ENCODE measurements at places on chromosomes 2 and 18.

DNA sequence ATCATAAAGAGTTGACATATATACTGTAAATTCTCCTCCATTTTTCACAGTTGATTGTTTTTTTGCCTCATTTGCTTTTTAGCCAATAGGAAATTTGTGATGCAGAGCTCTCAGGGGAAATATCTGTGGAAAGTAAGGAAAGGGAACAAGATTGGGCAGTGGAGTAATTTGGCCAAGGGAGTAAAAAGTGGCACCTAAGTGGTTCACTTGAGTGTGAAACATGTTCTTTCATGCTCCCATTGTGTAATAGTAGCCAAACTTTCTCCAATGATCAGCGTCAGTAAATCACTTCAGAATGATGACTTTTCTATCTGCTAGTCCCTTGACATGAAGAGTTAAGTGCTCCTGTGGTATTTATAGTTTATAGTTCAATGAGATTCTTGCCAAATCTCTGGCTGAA is 141.9 kb upstream of the KCNJ3 start:
- no peak for DNase-seq

DNA sequence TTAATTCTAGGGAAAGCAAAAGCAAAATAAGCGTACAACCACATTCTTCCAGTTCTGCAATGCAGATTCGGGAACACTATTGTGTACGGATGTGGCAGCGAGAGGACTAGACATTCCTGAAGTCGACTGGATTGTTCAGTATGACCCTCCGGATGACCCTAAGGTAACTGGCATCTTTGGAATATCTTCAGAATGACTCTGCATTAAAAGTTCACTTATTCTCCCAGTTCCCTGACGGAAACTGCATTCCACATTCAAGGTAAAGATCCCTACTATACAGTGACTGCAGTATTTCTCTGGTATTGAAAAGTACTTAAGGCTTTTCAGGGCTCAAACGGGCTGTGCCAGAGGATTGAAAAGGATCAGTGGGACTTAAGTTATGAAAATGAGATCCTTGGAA is 10.9 kb downstream of the DDX18 start:
- DNase-seq = no peak

DNA sequence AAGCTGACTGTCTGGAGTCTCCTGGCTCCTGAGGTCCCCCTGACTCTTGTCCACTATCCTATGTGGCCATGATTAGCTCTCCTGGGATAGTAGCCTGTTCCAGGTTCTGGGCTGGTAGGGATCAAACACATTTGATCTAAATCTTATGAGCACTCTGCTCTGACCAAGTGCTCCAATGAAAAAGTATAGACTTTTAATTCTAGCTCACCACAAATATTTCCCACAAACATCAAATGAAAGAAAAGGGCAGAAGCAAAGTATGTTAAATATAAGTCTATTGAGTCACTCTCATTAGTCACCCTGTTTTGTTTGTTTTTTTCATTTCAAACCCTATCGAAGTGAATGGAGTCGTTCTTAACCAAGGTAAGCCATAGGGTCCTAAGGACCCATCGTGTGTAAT is 39.7 kb upstream of the NEDD4L start:
- no peak for DNase-seq

DNA sequence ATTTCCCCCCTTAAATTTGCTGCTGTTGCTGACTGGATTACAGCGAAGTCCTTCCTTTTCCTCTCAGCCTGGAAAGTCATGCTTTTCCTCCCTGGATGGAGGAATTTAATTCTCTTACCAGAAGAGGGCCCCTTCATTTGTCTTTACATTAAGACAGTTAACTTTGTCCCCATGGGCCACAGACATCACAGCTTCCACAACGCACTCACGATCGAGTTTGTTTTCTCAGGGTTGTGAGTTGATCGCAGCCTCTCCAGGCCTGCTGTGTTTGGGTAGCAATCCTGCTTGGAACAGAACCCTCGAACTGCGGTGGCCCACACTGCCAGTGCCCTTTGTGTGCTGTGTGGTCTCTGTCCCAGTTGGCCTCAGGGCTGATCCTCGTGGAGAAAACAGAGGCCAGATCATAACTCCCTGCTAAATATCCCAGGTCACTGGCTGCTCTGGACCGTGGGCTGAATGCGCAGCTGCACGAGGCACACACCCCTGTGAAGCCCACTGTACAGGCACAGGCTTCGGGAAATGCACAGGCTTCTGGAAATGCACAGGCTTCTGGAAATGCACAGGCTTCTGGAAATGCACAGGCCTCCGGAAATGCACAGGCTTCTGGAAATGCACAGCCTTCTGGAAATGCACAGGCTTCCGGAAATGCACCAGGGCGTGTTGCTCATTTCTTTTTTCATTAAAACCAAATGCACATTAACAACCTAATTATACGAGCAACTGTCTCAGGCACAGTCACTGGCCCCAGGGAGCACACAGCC is 2.2 kb upstream of the PDIA6 start:
- DNase-seq = peak; percentile 64

- no peak for DNase-seq
Measured at GRCh38 chr2:64542071-64543007, 18.2 kb downstream of the AFTPH start.

GRCh38 chr2:233816771-233817170 is 37.6 kb downstream of the HJURP start:
- peak; percentile 35 for DNase-seq

GRCh38 chr2:60072609-60073008 is 480.8 kb downstream of the BCL11A start:
- DNase-seq = no peak

- no peak for DNase-seq
Measured at GRCh38 chr2:137921105-137921880, 43.0 kb upstream of the HNMT start.

- DNase-seq = no peak
Measured at GRCh38 chr2:131056204-131056931, 36.9 kb downstream of the FAM168B start.

DNA sequence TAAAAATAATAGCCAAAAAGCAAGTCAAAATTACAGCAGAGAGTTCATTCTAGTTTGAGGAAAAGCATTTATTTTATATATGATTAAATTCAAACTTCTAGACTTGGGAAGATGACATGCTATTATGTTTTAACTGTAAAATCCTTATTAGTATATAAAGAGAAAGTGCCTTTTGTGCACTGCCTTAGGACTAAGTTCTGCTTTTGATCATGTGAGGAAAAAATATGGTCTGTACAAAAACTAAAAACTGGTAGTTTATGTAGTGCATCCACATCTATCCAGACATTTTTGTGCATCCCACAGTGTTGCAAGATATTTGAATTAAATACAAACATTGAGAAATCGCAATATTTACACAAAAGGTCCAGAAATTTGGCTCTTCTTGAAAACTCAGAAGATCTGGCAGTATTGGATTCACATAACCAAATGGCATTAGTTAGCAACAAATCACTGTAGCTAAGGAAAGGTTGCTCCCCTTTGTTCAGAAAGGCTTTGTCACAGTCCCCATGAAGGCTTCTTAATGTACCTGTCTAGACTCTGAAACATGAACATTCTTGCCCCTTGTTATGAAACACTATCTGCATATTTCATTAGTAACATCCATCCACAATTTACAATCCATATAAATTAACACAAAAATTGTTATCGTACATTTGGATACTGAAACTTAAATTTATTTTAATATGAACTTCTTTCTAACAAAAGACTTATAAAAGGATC is 2.2 kb downstream of the MMADHC start:
- DNase-seq = no peak

DNA sequence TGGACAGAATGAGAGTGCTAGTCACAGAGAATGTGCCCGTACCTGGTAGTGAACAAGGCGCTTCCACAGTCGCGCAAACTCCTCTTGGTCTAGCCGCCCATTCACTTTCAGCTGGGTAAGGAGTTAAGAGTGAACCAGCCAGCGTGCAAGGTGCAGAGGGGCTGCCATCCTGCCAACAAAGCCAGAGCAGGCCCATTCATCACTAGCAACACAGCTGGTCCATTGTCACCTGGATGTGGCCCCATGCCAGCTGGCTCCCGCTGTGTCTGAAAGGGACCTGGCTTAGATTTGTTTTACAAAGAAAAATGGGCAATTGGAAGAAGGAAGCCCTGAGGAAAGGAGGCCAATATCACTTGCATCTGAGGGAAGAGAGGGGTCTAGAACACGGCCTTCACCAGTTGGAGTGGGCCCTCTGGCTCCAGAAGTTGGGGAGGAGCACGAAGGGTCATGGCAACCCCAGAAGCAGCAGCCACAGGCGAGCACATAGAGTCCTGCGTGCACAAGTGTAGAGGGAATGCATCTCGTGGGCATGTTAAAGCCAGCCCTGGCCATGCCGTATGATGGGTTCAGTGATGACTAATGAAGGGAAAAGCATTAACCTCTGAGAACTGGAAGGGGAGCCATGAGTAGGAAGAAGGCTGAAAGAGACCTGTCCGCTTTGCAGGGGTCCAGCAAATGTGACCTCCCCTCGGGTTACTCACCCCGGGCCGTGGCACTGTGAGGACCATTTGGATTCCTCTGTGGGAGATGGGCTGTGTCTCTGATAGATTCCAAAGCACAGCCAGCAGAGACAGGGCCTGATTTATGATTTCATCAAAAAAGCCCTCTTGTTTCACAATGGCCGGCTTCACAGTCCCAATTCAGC is 70.6 kb downstream of the CAPN13 start:
- no peak for DNase-seq

- DNase-seq = no peak
Measured at GRCh38 chr2:150620416-150620815, 132.9 kb upstream of the RND3 start.

- peak; percentile 49 for DNase-seq
Measured at GRCh38 chr2:240893363-240893844, 2.6 kb downstream of the MAB21L4 start.

DNA sequence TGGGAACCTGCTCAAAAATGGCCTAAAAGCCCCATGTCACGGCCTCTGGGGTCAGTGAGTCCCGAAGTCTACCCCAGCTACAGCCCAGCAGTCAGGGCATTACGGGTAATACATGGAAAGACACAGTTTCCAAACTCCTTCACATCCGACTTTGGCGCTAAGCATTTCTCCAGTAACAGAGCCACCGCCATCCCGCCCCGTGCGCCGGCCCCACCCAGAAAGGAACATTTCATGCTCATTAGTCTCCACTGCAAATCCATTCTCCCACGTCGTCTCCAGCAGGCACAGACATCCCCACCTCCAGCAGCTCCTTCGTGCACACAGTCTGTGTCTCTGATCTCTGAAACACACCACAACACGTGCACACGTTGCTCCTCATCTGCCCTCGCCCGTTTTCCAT is 509.2 kb upstream of the ID2 start:
- no peak for DNase-seq

All from SK-N-DZ (cell line).